ENCODE measurements at places on chromosomes 5 and 9.

DNA sequence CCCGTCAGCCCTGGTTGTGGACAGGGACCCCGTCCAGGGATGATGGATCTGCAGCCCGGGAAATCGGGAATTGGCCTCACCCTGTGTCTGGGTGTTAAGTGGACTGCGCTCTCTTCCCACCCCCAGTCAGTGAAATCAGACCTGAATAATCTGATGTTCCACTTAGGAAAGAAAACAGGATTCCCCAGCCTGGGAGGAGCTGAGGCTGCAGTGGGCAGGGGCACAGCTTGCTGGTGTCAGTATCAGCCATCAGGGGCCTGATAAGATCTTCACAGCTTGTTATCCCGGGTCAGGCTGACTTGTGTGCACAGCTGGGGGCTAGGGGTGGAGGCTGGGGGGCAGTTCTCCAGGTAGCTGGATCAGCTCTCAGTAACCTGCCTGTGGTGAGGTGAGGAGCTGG, 29.1 kb downstream of the LMX1B start:
- no peak for DNase-seq

- no peak for DNase-seq
Measured at GRCh38 chr9:92725766-92726165, 38.9 kb downstream of the BICD2 start.

- no peak for DNase-seq
Measured at GRCh38 chr9:22055090-22055489, 46.0 kb upstream of the CDKN2B start.

- DNase-seq = no peak
Measured at GRCh38 chr9:128523199-128523925, 18.8 kb downstream of the GLE1 start.

- no peak for DNase-seq
Measured at GRCh38 chr9:112086627-112087026, 88.5 kb downstream of the SUSD1 start.

DNA sequence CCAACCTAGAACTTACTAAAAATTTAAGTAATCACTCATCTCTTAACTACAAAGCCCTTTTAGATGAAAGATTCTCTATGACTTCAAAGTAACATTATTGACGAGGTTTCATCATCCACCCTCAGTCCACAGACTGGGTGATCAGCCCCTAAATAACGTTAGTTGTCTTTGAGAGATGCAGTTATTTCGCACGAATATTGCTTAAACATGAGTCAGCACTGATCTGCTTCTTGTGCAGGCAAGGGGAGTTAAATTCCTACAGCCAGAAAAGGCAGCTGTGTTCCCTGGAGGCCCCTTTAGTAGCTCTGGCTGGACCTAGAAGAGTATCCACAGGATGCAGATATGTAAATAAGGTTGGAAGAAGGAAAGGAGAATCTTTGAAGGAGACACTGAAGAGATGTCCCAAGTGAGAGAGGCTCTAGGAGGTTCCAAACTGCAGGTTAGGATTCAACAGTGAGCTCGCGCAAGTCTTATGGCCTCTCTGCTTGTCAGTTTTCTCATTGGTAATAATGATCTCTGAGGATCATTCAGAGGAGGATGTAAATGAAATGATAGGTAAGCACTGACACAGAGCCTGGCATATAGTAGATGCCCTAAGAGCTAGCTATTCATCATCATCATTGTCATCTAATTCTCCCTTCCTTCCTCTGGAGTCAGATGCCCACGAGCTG, 122.2 kb upstream of the MAN2A1 start:
- no peak for DNase-seq

DNA sequence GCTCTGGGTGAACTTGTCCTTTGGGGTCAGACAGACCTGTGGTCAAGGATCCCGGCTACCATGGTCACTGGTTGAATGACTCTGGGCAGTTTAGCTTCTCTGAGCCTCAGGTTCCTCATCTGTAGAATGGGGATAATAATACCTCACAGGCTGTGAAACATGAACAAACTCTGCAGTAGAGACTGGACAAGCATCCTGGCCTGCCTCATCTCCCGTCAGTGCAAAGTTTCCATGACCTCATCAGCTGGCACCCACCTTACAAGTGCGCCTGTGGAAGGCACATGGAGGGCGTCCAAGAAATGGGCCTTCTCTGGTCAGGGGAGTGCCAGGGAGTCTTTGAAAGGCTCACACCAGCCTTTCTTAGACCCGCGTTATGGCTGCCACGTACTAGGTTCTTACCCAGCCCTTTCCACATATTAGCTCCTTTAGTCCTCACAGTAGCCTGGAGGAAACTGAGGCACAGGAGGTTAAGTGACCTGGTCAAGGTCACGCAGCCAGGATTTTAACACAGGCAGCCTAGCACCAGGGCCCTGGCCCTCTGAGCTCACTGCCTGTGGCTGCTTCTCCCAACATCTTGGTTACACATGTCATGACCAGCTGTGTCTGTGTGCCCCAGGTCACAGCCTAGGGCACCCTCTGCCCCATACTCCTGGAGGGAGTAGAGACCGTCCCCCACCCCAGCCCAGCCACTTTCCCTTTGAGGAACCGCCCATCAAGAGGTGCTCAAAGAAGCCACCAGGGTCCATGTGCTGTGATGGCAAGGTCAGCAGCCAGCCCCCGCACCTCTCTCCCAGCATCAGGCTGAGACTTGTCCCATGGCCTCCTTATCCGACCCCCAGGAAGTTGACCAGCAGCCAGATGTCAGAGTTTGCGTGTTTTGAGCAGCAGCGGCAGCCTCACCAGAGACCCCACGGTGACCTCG, 39.4 kb upstream of the RPL26L1 start:
- no peak for DNase-seq

GRCh38 chr5:136033234-136033633, 4.4 kb downstream of the TGFBI start:
- DNase-seq = no peak

GRCh38 chr9:78288214-78288892, 8.6 kb upstream of the PSAT1 start:
- DNase-seq = no peak

DNA sequence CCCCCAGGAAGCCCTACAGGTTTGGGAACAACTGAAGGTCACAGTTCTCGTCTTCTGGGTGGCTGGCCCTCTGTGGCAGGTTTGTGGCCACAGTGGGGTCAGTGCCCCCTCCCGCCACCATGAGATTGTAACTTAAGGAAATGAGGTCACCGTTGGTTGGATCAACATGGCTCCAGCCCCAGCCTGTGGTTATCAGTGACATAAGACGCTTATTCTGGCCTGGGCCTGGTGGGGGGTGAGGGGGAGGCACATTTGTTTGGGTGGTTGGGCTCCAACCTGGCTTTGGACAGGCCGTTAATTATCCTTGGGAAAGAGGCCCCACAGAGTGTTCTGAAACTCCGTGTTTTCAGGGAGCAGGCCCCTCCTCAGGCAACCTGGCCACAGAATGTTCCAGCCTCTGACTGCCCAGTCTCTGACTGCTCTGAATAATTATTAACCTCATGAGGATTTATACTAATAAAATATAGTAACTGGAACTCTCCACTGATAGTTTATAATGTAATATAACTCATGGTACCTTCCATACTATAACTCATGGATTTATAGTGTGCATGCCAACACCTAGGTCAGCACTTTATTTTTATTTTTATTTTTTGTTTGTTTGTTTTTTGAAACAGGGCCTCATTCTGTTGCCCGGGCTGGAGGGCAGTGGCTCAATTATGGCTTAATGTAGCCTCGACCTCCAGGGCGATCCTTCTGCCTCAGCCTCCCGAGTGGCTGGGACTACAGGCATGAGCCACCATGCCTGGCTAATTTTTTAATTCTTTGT, 58.0 kb upstream of the RPL26L1 start:
- no peak for DNase-seq

DNA sequence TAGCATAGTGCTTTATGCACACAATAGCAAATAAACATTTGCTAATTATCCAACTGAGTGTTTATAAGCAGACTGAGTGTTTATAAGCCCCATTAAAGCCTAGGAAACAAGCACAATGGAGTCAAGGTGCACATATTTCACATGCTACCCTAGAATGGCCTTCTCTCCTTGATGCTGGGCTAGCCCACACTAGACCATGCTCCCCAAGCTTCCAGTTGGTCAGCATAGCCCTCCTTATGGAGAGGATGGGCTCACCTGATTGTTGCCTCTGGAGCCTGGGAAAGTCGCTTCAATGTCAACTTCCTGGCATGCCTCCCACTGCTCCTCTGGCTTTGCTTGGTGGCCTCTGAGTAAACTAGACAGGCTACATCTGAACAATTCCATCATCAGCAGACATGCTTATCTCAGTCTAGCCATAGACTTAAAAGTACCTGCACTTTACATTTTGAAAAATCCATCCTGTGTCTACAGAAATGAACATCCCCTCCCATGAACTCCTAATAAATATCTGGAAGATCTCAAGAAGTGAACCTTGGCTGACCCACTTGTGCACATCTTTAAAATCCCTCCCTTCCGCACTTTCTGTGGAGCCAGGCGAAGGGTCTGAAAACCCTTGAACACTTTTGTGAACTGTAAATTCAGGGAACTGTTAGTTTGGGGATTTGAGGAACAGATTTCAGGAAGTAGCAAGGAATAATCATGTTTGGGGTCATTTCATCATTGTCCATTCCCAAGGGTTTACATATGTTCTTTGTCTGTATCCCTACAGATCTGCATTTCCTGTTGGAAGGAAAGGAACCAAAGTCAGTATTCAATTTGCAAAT, 486.6 kb downstream of the ARHGEF28 start:
- no peak for DNase-seq

GRCh38 chr5:161410640-161411039, 135.9 kb downstream of the GABRB2 start:
- no peak for DNase-seq

DNA sequence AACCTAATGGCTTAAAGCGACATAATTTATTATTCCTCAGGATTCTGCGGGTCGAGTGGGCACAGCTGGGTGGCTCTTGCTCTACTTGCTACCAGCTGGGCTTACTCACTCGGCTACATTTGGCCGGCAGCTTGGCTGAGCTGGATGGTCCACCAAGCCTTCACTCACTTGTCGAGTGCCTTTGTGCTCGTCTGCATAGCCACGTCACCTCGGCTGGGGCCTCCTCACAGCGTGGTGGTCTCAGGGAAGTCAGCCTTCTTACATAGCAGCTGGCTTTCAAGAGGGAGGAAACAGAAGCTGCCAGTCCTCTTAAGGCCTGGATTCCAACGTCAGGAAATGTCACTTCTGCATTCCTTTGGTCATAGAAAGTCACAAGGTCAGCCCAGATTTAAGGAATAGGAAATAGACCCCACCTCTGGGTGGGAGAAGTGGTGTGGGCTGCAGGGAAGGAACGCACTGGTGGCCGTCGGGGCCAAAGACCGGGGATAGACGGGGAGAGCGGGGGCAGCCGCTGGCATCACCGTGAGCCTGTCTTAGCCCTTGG, 75.1 kb upstream of the RUFY1 start:
- no peak for DNase-seq

DNA sequence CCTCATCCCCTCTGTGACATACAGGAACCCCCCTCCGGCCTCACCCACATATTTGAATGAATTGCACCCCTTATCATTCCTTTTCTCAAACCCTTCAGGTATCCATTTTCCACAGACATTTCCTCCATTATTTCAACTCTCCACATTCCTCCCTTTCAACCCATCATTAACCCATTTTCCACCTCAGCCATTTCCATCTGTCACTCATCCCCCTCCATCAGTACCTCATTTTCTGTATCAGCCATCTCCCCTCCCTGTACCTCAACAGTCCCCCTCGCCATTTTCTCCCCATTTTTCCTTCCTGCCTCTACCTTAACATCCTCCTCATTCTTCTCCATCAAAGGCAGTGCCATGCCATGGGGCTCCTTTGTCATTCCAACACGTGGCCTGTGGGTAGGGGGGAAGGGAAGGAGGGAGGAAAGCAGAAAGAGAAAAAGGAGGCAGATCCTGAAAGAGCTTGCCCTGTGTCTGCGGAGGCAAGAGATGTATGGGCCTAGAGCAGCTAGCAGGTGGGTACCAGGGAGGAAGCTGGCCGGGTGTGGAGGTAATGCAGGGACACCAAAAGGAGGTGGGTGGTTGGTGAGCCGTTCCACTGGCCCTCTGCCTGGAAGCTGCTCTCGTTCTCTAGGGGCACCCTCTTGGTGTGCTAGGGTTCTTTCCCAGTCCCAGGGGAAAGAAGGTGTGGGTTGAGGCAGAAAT, 1.5 kb downstream of the DNAJB5 start:
- DNase-seq = no peak

DNA sequence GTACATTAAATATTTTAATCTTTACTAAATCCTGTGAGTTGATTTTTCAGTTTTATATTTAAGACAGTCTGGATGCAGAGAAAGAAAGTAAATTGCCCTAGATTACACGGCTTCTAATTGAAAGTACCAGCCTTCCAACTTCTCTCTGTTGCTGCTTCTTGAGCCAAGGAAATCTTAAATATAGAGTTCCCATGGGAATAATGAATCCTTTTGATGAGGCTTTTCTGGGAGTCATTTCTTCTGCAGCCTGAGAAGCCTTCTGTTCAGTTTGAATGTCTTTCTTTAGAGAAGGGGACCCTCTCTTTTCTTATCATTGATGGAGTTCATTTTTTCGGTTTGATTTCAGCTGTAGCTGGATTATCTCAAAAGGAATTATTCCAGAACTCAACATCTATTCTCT, 317.3 kb upstream of the PTPRD start:
- DNase-seq = no peak

DNA sequence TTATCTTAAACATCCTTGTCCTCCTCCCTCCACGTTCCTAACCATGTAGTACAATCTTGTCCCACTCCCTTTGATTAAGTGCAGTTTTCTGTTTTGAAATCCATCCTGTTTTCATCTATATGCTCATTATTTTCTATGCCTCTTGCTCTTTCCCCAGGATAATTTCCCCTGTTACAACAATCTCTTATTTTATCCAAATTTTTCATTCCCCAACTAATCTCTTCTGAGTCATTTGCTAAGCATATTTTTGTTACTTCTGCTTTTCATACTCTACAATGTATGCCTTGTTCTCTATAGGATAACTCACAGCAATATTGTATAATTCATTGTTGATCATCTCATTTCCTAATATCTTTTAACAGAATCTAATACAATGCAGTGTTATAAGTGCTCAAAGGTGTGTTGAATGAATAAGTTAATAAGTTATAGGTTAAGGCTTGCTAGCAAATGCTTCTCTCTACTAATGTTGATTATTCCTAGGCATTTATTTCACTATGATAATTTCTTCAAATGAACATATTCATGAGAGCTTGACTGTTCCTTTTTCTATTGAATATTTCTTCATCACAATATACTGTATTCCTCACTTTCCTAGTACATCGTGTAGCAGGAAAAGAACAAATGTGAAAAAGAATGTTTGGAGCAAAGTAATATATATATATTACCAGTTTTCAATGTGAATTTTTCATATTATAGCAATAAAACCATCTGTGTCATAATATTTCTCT, 1.5 kb downstream of the OMD start:
- DNase-seq = no peak

- no peak for DNase-seq
Measured at GRCh38 chr9:71250581-71250980, 129.2 kb upstream of the TRPM3 start.

DNA sequence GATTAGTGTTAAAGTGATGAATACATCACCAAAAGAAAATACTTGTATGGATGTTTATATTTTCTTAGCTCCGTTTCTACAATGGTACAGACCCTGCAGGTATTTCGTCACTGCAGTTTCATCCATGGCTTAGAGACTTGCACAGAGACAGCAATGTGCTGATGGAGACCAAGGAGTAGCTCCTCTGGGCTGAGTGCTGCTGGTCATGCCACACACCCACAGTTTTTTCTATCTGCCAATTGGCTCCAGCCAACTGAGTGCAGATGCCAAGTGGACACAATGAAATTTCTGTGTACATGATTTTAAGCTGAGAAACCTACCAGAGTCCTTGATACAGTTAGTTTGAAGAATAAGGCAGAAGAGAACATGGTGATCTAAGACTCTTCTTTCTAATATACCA, 145.9 kb upstream of the ADCY2 start:
- no peak for DNase-seq
